ENCODE measurements at places on chromosomes 5 and 9. TPM values are rescaled to one million over a fixed set of nuclear protein-coding genes. Genes with fewer than 3 reads are reported as not detected.

The PRR16 gene
- 5.5 TPM for total RNA-seq

The FAXDC2 gene
- 23.8 TPM for total RNA-seq

The FRMD3 gene
- total RNA-seq: 32.1 TPM

The PCDHB6 gene
- 2.0 TPM for total RNA-seq

The KIAA0825 gene
- total RNA-seq: 37.7 TPM

The ANKRD31 gene
- total RNA-seq: 1.5 TPM

The PCDHB16 gene
- total RNA-seq: 9.2 TPM

The RGMB gene
- total RNA-seq: 31.9 TPM

The ARHGEF28 gene
- total RNA-seq: 30.0 TPM

The HEMGN gene
- total RNA-seq: 6.4 TPM

The TTF1 gene
- total RNA-seq: 15.7 TPM

The BTNL8 gene
- total RNA-seq: not detected

The HMCN2 gene
- total RNA-seq: 6.0 TPM

The RNF20 gene
- 46.0 TPM for total RNA-seq

The SERF1A gene
- total RNA-seq: 27.3 TPM

The CCNH gene
- total RNA-seq: 173 TPM

The PKD2L2 gene
- not detected for total RNA-seq

The PRUNE2 gene
- total RNA-seq: 95.8 TPM

The CATSPER3 gene
- total RNA-seq: not detected

The NAA35 gene
- 51.6 TPM for total RNA-seq

The GMCL2 gene
- total RNA-seq: not detected

The TSSK1B gene
- 0.38 TPM for total RNA-seq

The PCDHB2 gene
- 8.3 TPM for total RNA-seq

The ADAMTS12 gene
- 28.0 TPM for total RNA-seq

The FOXD4L5 gene
- total RNA-seq: 0.22 TPM

The OR1Q1 gene
- not detected for total RNA-seq

The ST8SIA4 gene
- 16.4 TPM for total RNA-seq

The C9orf50 gene
- total RNA-seq: 0.71 TPM

The DIRAS2 gene
- total RNA-seq: 96.6 TPM

The SLC36A2 gene
- not detected for total RNA-seq

The AQP7 gene
- total RNA-seq: not detected

The SLC36A3 gene
- total RNA-seq: not detected

The PRDM9 gene
- not detected for total RNA-seq

The NMUR2 gene
- total RNA-seq: 0.22 TPM

The NUP188 gene
- total RNA-seq: 92.9 TPM

The MEGF10 gene
- total RNA-seq: 32.7 TPM

The TNFAIP8 gene
- 20.5 TPM for total RNA-seq

The SHISAL2B gene
- total RNA-seq: not detected

The FOXI1 gene
- total RNA-seq: not detected

The SPDL1 gene
- total RNA-seq: 30.1 TPM

The GLDC gene
- total RNA-seq: 18.4 TPM

The RUFY1 gene
- total RNA-seq: 56.0 TPM

The HK3 gene
- 1.9 TPM for total RNA-seq

The ZNG1A gene
- 94.3 TPM for total RNA-seq

The NOL8 gene
- total RNA-seq: 42.9 TPM

The NUTM2F gene
- not detected for total RNA-seq

The TAF11L10 gene
- total RNA-seq: not detected

The GPR21 gene
- total RNA-seq: 7.7 TPM

The CCNI2 gene
- 0.60 TPM for total RNA-seq

The ENC1 gene
- total RNA-seq: 76.3 TPM
